ENCODE measurements at places on chromosomes 6 and 20.

DNA sequence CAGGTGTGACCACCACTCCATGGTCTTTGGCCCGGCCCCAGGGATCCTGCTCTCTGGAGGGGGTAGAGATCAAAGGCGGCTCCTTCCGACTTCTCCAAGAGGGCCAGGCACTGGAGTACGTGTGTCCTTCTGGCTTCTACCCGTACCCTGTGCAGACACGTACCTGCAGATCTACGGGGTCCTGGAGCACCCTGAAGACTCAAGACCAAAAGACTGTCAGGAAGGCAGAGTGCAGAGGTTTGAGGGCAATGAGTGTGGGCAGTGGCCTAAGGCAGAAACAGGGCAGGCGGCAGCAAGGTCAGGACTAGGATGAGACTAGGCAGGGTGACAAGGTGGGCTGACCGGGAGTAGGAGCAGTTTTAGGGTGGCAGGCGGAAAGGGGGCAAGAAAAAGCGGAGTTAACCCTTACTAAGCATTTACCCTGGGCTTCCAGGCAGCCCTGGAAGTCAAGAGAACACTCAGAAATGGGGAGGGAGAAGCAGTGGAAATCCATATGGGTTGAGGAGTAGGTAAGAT lies 533 bp downstream of the CFB start:
- no peak for DNase-seq

- no peak for DNase-seq
These were observed 182.7 kb downstream of the TBX18 start for GRCh38 chr6:84581494-84582259.

- DNase-seq = no peak
These were observed 213.6 kb downstream of the TRDN start for GRCh38 chr6:123423130-123423529.

DNA sequence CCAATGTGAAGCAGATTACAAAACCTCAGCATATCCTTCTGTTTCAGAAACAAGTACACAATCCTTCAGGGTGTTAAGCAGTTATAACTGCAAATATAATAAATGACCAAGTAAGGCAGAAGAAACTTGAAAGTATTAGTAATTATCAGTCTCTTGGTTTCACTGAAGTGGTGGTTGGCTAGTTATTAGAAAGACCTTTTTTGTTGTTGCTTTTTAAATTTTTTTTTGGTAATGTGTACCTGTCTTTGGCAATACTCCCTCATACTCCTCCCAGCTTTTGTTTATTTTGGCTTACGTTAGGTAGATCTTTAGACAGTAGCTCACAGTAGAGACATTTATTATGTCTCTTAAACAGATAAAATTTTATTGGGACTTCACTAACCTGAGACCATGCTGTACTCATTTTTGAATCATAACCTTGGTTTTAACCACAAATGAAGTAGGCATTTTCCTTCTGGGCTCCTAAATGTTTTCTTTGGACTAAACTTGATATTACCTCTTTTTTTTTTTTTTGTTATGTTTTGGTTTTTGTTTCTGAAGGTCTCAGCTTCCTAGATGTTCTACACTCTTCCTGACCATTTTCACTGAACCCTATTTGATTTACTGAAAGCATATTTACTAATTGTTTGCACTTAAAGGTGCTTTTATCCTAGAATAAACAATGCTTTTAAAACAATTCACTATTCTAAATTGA lies 6.4 kb downstream of the CD2AP start:
- DNase-seq = no peak

DNA sequence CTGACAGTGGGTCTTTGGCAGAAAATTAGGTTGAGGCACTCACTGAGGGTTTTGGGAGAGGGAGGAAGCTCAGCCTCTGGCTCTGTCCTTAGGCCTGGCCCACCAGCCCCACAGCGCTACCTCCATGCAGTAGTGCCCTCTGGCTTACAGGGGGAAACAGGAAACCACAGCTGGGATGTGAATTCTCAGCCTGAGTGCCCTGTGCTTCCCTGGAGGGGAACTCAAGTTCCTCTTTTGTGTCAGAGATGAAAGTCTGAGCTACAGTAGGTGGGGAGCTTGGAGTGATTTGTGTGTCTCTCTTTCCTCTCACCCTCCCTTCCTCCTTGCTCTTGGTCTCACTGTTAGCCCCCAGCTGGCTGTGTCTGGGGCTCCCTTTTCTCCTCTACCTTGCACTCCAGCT lies 48.2 kb upstream of the BLCAP start:
- no peak for DNase-seq

- DNase-seq = no peak
These were observed 155.0 kb upstream of the CITED2 start for GRCh38 chr6:139529420-139529819.
